ENCODE measurements at places on chromosomes 7 and 10.

DNA sequence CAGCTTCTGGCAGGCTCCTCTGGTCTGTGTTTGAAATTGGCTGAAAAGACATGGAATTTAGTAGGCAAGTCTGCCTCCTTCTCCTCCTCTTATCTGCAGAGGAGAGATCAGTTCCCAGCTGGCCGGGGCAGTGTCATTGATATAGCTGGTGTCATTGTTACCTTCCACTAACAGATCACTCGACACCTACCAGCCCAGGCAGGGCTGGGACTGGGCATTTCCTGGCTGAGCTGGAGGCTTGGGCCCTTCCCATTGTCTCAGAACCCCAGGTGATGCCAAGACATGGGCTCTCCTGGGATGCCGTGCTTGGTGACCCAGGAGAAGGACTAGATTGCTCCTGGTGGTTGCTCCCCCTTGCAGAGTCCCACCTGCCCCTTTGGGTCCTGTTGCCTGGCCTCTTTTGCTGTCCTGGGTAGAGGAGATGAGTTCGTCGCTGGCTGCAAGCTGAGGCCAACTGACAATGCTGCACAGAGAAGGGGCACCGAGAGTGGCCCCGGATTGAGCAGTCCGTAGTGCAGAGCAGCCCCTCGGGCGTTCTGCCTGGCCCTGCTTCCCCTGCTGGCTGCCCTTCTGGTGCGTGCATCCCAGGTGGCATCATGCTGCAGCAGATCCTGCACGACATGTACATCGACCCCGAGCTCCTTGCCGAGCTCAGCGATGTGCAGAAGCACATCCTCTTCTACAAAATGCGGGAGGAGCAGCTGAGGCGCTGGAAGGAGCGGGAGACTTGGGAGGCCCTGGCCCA is at the start of gene SH2D4B:
SH2D4B (plus strand) TSS at position 167 of the 745 bp plus-strand sequence; CDS start at position 597, 430 bp downstream.
- DNase-seq, result no peak

GRCh38 chr10:5958675-5959074 is 18.7 kb downstream of the IL15RA start:
- no peak for DNase-seq

- DNase-seq, result no peak
These were observed 362.0 kb downstream of the ZNF248 start for GRCh38 chr10:37495415-37495814.

GRCh38 chr10:29130190-29130673 is 158.6 kb upstream of the LYZL1 start:
- peak; percentile 9 for DNase-seq

GRCh38 chr10:11260170-11260569 is 242.5 kb downstream of the CELF2 start:
- DNase-seq, result no peak

GRCh38 chr7:82131215-82131614 is 312.4 kb downstream of the CACNA2D1 start:
- no peak for DNase-seq

DNA sequence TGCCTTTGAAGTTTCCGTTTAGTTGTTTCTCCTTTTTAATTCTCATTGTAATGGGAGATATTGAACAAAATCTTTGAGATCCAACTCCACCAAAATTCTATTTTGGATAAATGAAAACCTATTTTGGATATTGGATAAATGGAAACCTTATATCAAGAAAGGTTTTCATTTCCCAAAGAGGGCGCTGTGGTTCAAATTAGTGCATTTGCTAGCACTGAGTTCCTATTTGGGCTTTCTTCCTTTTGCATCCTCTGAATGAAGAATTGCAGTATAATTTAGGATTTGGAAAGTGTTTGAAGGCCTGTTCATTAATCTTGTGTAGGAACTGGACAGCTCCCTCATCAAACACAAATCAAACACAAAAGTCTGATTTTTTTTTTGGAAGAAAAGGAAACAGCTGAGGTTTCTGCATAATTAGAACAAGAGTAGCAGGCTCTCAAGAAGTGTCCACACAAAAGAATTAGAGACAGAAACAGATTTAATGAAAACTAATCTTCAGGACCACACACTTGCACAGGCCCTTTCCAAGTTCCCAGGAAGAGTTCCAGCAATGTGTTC is 80.8 kb upstream of the KLF14 start:
- no peak for DNase-seq

- DNase-seq, result peak; percentile 91
These were observed 423.4 kb upstream of the DPP6 start for GRCh38 chr7:153628825-153629224.

DNA sequence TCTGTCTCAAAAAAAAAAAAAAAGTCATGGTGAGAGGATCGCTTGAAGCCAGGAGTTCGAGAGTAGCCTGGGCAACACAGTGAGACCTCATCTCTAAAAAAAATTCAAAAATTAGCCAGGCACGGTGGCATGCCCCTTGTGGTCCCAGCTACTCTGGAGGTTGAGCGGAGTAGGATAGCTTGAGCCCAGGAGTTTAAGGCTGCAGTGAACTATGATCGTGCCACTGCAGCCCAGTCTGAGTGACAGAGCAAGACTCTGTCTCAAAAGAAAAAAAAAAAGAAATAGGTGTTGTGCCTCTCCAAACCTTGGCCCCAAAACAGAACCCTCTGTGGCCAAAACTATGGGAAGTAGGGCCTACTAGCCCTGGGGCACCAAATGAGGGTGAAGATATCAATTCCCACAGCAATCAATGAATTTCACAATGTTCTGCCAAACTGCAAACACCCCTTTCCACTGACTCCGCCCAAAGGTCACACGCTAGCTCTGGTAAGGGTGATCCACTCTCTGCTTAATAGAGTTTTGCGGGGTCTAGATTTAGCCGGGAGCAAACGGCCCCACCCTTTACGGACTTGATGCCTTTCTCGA is 16.9 kb downstream of the SSC4D start:
- no peak for DNase-seq

DNA sequence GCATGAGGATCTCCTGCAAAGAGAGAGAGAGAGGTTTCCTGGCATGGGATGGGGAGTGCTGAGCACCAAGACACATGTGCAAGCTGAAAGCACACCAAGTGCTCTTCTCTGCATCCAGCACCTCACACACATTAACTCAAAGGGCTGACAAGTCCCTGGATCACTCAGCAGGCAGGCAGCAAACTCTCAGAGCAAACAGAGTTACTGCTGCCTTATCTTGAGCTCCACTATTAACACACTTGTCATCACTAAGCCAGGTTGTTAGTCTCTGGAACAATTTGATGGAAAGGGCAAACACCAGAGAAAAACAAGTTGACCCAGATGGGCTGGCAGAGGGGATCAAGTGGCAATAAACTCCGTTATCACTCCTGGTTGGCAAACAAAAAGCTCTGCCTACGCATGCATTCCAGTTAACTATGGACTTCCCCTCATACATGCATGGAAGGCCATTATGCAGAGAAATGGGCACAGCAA is 349.9 kb downstream of the KCNMA1 start:
- DNase-seq, result peak; percentile 32

DNA sequence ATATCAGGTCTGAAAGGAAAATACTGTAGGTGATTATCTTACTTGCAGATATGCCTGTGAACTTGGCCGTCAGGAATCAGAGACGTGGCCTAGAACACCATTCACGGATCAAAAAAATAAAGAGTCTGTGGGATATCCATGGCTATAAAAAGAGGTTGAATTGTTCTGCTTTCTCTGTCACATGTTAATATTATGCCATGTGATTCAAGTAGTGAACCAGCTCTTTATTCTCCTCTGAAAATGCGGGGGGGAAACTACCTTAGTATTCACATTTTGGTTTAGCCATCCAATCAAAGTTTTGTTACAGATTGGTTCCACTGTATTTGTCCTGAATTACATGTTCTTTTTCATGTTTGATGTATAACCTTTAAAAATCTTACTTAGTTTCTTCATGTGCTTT is 120.5 kb downstream of the CCNY start:
- DNase-seq, result no peak

DNA sequence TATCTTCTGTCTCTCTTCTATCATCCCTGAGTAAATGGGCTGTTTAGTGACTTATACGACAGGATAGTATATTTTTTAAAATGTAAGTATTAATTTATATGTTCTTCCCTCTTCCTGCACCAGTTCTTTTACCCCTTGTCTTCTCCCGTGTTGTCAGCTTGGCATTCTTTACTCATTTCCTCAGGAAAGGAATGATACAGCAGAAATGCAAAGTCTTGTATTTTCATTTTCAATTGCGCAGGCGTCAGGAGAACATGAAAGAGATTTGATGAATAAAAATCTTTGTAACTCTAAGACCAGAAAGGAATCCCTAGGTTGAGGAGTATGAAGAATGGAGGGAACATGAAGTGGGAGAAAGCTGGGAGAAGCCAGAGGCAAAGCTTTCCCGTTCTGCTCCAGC is 18.8 kb upstream of the VPS41 start:
- DNase-seq, result no peak

GRCh38 chr10:121654021-121654545 is 55.8 kb upstream of the FGFR2 start:
- DNase-seq, result no peak

DNA sequence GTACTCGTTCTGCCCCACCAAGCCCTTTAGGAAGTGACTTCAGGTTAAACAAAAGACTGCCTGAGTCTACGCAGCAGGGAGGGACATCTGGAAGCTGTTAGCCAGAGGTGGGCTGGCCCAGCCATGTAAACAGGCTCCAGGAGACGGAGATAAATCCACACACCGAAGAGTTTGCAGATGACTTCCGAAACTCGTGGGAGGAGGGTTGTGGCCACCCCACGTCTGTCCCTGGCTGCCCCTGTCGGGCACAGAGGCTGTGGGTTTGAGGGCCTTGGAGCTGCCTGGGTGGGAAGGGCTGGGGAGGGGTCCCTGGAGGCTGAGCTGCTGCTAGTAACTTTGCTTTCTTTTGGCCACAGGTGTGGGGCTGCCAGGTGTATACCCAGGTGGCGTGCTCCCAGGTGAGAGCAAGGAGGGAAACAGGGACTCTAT is 15.6 kb downstream of the ELN start:
- DNase-seq, result no peak

DNA sequence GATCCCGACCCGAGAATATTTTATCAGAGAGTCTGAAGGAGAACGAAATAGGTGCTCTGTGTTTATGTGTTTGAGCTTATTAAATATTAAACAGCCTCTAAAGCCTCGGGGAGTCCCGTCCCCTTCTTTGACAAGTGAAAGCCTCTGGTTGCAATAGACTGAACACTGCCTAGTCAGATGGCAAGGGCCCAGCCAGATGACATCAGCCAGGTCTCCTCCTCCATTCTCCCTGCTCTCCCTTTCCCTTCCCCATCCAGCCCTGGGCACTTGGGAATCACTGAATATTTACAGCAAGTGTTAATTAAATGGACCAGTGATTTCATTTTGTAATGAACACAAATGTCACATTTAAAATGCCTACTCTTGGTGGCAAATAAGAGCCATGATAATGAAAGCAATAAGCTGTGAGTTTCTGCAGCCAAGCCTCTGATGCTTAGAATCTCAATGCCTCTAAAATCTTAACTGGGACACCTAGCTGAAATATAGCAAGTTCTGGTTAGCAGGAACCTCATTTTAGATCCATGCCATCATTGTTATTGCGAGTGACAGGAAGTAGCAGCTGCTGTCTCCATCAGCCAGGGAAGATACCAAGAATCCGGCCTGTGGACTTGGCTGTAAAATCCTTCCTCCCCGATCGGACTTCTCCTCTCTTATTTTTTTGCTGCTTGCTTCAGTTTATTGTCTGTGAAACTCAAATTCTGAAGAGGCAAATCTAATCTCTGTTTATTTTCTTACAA is 202.1 kb downstream of the PRPF18 start:
- no peak for DNase-seq

DNA sequence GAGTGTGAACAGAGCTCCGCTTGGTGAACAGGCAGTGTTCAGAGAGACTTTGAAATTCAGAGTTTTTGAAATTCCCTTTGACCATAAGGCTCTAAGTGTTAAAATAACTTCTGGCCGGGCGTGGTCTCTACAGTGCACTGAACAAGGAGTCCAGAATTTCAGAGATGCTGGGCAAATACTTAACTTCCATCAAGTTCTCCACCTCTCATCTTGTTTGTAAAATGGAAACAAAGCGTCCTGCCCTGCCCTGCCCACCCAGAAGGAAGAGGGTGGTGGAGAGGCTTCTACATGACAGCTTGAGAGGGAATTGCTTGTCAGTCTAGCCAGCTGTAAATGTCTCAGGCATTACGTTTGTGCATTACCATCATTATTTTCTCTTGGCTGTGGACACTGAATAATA is 102.6 kb downstream of the RGS10 start:
- DNase-seq, result no peak

GRCh38 chr10:131744346-131744745 is 156.5 kb upstream of the PPP2R2D start:
- DNase-seq, result no peak

DNA sequence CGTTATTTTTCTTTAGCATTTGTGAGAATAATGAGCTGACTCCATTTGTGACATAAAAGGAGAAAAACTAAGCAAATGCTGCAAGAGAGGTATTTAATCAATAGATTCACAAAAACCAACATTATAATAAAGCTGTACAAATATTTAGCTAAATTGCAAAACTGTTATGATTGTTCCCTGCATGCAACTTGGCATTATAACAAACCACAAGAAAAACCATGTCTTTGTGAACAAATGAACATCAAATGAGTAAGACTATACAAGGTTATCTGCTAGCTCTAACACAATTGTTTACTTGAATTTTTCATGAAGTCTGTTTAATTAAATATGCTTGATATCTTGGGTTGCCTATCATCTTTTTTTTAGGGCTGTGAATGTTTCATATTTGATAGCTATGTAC is 50.8 kb upstream of the PPP1R9A start:
- DNase-seq, result no peak

- DNase-seq, result no peak
These were observed 53.8 kb upstream of the ADRA2A start for GRCh38 chr10:111023060-111023459.

- DNase-seq, result no peak
These were observed 99.4 kb downstream of the EBF3 start for GRCh38 chr10:129864601-129865126.

- no peak for DNase-seq
These were observed 110.2 kb downstream of the ELAPOR2 start for GRCh38 chr7:86949052-86949778.

GRCh38 chr10:116973371-116973905 is 31.5 kb downstream of the SHTN1 start:
- DNase-seq, result no peak

DNA sequence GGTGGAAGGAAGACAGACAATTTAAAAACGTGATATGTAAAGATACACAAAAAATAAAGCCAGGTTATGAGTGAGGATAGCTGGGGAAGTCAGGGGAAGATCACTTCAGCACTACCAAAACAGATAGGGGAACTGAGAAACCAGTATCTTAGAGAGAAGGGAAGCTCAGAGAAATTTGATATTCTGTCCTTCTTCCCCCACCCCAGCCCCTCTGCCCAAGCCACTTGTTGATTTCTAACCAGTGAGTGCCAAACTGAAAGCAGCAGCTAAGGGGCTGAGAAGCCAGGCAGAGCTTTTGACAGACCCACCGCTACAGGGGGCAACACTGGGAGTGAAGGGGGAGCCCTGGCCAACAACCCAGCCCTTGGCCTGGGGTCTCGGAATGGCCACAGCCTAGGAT is 9.1 kb upstream of the SLC29A3 start:
- DNase-seq, result no peak

- DNase-seq, result no peak
These were observed 33.9 kb downstream of the FAM107B start for GRCh38 chr10:14740684-14741247.

DNA sequence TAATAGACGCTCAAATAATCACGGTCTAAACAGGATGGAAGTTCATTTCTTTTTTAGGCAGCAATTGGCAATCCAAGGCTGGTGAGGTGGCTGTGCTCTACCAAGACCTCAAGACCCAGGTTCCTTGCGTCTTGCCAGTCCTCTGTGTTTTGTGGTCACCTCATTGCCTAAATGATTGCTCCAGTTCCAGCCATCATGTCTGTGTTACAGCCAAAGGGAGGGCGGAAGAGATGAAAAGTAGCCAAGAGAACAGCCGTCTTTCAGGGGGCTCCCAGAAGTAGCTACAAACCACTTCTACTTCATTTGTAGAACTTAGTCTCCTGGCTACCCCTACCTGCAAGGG is 19.2 kb upstream of the C10orf67 start:
- no peak for DNase-seq
